ENCODE measurements at places on chromosomes 7 and 10.

DNA sequence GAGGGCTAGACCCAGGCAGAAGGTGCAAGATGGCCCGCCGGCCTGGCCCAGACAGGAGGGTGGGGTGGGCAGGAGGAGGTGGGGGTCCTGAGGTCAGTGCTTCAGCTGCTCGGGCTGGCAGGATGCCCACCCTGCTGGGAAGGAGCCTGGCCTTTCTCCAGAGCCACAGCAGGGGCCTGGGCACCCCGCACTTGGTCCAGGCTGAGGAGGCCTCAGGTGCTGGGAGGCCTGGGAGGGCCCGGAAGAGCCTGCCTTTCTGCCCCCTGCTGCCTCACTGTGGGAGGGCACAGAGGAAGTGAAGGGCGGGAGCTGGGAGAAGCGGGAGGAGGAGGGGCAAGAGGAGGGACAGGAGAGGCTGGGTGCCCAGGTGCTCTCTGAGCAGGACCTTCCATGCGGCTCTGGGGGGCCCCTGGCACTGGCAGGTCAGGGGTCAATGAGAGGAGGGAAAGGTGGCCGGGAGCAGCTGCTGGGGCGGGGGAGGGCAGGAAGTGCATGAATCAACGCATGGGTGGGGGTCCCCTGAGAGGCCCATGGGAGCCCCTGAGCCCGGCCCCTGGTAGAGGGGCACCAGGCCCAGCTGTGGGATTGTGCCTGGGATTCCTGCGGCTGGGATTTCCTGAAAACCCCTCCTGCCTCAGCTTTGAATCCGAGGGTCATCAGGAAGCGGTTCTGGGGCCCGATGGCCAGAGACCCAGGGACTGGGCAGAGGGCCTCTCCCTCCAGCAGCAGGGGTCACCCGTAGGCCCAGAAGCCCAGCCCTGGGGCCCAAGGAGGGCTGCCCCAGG is 49.9 kb downstream of the PWWP2B start:
- DNase-seq: peak; percentile 66

DNA sequence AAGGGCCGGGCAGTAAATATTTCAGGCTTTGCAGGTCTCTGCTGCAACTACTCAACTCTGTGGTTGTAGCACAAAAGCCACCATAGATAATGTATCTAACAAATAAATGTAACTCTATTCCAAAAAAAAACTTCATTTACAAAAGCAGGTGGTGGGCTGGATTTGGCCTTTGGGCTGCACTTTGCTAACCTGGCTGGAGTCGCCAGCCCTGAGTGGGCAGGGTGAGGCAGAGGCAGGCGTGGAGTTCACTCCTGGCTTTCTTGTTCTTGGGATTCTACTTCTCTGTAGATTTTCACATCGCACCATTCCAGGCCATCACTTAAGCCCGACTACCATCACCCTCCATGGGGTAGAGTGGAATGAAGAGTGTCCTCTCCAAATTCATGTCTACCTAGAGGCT is 367.6 kb upstream of the MGMT start:
- no peak for DNase-seq

DNA sequence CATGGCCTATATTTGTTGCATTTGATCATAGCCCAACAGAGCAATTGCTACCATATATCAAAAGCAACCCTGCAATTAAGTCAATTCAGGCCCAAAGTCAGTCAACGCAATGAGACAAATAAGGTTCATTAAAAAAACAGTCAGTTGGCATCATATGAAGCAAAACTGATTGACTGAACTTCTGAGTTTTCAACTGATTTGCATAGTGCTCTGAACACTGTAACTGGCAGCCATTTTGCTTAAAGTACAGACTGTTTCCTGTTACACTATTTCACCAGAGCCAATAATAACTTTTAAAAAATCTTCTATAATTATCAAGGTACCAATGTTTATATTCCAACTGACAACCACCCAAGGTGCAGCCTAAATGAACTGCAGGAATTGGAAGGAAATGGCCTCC is 68.4 kb upstream of the RAPGEF5 start:
- DNase-seq: no peak

- no peak for DNase-seq
These were observed 51.9 kb downstream of the GNA12 start for GRCh38 chr7:2792235-2792634.

DNA sequence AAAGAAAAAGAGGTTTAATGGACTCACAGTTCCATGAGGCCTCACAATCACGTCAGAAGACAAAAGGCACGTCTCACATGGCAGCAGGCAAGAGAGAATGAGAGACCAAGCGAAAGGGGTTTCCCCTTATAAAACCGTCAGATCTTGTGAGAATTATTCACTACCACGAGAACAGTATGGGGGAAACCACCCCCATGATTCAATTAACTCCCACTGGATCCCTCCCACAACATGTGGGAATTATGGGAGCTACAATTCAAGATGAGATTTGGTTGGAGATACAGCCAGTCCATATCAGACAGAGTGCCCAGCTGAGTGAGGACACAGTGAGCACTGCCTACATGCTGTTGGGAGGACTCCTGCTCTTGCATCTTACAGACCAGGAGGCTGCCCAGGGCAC is 148.4 kb downstream of the TEX36 start:
- no peak for DNase-seq

DNA sequence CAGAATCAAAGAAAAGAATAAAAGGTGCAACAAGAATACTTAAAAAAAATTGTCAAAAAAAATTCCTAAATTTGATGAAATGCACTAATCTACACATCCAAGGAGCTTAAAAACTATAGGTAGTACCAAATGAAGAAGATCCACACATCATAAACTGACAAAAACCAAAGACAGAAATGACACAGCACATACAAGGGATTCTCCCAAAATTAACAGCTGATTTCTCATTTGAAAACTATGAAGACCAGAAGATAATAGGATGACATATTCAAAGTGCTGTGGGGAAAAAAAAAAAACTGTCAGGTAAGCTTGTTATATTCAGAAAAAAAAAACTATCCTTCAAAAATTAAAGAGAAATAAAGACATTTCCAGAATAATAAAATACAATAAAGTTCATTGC is 618.2 kb downstream of the TNS3 start:
- DNase-seq: no peak

DNA sequence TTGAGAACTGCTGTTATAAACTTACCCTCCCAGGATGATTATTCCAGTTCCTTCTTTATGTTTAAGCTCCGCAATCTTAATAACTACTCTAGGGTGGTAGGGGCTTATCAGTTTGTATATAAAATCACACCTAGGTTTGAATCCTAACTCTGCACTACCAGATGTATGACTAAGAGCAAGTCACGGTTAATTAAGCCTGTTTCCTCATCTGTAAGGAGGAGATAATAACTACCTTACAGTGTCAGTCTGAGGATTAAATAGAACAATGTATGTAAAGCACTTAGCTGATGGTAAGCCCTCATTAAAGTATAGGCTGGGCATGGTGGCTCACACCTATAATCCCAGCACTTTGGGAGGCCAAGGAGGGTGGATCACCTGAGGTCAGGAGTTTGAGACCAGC is 9.2 kb downstream of the DNA2 start:
- DNase-seq: no peak

GRCh38 chr7:44755698-44756627 is 7.3 kb downstream of the ZMIZ2 start:
- DNase-seq: no peak

- no peak for DNase-seq
These were observed 29.1 kb downstream of the EPC1 start for GRCh38 chr10:32317795-32318357.

- no peak for DNase-seq
These were observed 211.6 kb upstream of the MBL2 start for GRCh38 chr10:52984169-52984568.

DNA sequence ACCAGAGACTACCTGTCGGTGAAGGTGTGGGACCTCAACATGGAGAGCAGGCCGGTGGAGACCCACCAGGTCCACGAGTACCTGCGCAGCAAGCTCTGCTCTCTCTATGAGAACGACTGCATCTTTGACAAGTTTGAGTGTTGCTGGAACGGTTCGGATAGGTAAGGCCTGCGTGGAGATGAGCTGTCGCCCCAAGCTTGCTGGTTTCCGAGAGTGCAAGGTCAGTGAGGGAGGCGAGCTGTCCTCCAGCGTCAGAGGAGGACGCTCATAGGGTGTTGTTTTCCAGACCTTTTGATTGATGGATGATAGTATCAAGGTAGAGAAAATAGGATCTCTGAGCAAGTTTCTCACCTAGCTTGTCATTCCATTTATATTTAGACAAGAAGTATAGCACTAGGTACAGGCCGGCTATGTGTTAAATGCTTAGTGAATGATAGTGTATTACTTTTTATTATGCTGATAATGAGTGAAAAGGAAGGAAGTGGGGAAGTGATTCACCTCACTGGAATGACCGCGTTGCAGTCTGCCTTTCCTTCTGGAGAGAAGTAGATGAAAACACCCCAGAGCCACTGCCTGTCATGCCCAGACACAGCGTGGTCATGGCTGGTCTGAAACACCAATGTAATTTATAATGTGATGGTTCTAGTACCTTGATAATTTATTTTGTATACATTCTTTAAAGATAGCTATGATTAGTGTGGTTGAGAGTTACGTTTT is 33.9 kb downstream of the BNIP3 start:
- DNase-seq: no peak

DNA sequence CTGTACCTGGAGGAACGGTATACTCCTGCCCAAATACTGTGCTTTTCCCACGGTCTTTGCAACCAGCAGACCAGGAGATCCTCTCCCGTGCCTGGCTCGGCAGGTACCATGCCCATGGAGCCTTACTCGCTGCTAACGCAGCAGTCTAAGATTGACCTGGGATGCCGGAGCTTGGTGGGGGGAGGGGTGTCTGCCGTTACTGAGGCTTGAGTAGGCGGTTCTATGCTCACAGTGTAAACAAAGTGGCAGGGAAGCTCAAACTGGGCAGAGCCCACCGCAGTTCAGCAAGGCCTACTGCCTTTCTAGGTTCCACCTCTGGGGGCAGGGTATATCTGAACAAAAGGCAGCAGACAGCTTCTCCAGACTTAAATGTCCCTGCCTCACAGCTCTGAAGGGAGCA is 22.7 kb downstream of the VPS41 start:
- no peak for DNase-seq

- no peak for DNase-seq
These were observed 50.3 kb upstream of the MACC1 start for GRCh38 chr7:20267482-20267881.

- no peak for DNase-seq
These were observed 465.7 kb downstream of the AUTS2 start for GRCh38 chr7:70063927-70064326.

GRCh38 chr7:120898715-120899499 is 41.0 kb upstream of the TSPAN12 start:
- DNase-seq: no peak

DNA sequence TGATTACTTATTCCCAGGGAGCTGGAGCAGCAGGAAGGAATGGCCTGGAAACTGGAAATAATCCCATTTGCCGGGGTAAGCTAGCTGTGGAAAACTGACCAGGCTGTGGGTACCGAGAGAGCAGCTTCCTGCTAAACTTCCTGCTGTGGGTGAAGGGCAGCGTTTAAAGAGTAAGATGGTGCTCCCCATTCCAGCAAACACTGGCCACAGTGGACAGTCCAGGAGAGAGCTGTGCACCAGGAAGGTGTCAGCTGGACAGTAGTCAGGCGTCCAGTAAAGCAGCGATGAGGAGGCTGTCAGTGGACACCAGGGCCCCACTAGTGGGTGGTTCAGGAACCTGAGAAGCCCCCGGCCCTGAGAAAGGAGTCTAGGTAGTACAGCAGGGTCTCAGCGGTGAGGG is 55.4 kb downstream of the TBXAS1 start:
- DNase-seq: no peak

GRCh38 chr10:85362401-85362800 is 1004.2 kb downstream of the GRID1 start:
- DNase-seq: no peak

DNA sequence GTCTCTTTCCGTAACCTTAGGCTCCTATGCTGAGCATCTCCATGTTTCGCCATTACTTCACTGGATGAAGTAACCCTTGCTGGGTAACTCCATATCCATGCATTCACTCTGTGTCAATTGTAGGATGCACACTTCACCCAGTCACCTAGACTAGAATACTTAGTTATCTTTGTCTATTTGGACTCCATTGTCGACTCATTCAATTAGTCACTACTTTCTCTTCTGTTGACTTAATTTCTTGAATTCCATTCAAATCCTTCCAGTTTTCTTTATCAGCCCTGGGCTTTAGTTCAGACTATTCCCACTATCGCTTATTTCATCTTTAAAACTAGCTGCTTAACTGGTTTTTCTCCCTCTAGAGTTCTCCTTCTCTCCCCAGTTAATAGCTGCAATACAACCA is 111.3 kb upstream of the TNS3 start:
- DNase-seq: no peak

DNA sequence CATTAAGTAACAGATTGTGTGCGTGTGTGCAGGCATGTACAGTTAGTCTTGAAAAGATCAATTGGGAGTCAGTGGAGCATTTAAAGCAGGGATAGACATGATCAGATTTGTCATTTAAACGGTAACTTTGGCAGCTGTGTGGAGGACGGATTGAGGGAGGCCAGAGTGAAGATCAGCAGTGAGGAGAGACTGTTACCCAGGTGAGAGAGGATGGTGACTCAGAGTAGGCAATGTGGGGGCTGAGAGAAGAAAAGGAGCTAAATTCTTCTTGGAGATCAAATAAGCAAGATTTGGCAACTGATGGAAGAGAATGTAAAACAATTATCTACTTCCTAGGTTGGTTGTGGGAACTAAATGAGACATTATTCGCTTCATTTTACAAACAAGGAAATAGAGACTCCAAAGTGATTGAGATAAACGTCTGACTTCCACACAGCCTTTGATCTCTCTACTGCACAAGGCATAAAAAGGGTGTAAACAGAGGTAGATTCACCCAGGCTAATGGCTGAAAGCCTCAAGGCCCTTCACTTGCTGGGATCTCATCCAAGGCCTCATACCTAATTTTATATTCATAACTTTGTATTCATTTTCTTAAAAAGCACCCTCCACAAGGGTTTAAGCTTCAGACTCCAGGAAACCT is 665.1 kb upstream of the GALNT17 start:
- DNase-seq: no peak

DNA sequence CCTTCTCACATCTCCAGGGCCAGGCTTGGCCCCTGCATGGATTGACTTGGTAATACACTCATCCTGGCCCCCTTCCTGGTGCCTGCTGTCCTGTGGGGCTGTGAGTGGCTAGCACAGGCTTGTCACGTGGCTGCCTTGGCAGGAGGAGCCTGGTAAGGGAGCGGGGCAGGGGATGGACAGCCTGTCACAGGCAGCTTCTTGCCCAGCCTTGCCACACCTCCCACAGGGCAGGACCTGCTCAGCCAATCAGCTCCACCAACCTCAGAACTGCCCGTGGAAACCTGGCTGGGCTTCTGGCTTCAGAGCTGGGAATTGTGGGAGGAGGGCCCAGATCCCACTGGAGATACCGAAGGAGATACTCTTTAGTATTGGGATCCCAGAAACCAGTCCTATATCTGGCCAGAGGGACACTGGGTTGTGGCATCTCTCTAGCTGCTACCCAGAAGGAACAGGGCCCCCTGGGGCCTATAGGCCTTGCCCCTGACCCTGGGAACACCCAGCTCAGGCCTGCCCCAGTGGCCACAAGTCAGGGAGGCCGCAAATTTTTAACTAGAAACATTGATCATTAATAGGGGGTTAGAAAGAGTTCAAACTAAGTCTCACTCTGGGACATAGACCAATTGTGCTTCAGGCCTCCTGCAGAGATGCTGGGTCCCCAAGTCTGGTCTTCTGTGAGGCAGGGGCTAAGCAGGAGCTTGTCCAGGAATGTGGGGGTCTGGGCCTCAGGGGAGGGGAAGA is at the start of gene HOGA1:
HOGA1 (plus strand) TSS at position 330 of the 738 bp plus-strand sequence; CDS start at position 645, 315 bp downstream.
- peak; percentile 89 for DNase-seq

GRCh38 chr7:107091306-107091705 is 46.8 kb downstream of the PRKAR2B start:
- DNase-seq: no peak
